ENCODE measurements at places on chromosomes 6 and 20.

DNA sequence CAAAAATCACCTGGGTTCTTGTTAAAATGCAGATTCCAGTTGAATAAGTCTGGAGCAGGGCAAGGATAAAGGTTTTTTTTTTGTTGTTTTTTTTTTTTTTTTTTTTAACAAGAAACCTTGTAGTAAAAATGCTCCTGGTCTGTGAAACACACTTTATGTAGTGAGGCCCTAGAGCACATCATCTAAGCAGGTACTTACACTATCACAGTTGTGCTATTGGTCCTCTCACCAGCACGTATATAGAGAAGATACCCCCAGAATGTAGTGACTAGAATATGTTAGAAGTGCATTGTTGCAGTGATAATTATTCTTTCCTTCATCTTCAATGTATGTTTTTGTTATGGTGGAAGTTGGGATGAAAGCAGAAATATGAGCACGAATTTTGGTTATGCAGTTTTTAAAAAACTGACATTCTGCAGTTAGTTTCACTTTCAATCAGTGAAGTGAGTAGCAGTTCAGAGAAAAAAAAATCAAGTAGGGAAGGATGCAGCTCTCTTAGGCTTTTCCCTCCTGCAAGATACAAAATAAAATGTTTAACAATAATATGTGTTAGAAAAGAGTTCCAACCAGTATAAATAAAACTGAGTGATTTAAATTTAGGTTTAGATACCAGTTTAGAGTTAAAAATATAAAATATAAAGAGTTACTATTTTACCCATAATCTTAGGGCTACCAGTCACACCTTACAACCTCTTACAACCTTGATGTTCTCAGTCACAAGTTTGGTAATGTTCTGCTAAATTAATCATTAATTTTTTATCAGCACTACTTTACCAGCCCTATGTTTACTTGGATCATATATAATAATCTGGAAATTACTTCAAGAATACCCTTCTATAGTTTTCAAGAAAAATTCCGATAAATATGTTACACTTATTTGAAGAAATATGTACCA, 9.2 kb upstream of the DEFB113 start:
- DNase-seq = no peak

- no peak for DNase-seq
Measured at GRCh38 chr6:49257549-49257948, 205.5 kb downstream of the MMUT start.

DNA sequence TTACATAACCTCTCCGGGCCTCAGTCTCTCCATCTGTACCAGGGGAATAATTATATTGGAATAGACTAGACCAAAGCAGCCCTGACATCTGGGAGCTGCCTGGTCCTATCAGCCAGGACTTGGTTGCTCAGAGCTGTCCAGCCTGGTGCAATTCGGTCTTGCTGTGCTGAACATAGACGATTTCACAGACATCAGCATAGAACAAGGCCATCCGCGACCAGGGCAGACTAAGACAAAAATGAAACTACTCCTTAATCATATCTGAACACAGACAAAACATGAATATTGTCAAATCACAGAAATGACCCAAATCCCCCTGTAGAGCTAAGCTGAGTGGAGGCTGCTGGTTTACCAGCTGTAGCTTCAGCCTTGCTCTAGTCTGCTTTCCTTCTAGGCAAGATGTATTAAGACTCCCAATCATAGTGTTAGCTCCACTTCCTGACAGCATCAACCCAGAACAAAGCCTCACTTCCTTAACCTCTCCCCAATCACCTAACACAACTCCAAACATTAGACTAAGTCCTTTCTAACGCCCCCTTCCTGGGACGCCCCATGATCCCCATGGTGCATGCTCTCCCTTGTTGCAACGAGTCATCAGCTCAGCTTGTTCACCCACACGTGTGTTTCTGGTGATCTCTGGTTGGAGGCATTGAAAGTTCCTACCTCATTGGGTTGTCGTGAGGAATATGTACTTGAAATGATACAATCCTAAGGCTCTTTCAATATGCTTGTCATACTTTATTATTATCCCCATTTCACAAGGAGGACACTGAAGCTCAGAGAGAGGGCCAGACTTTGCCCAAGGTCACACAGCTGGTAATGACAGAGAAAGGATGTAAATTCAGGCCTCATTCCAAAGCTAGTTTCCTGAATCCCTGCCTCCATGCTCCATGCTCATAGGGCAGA, 3.5 kb upstream of the MAPK13 start:
- DNase-seq = no peak

DNA sequence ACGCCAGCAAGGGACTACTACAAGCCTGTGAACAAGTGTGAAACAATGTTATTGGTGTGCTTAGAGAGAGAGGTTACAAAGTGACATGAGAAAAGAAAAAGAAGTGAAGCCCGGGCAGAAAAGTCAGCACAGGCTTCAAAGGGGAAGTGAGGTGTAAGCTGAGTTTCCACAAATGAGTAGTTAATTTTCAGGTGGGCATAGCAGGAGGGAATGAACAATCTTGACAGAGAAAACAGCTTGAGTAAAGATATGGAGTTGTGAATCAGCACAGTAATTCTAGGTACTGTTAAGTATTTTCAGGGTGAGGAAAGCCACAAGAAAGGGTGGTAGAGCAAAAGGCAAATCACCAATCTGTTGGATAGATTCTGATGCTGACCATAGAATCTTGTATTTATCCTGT, 4.3 kb downstream of the KCNQ5 start:
- no peak for DNase-seq

- DNase-seq = no peak
Measured at GRCh38 chr20:48673507-48673906, 154.3 kb downstream of the PREX1 start.

DNA sequence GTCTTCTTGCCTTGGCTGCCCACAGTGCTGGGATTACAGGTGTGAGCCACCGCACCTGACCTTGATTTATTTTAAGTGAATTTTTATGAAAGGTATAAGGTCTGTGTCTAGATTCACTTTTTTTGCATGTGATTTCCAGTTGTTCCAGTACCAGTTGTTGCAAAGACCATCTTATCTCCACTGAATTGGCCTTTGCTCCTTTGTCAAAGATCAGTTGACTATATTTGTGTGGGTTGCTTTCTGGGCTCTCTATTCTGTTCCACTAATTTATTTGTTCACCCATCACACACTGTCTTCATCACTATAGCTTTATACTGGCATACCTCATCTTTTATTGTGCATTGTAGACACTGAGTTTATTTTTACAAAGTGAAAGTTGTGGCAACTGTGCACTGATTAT, 56.3 kb downstream of the ANKS1A start:
- no peak for DNase-seq

GRCh38 chr6:15247500-15248450, 1.9 kb downstream of the JARID2 start:
- peak; percentile 62 for DNase-seq

GRCh38 chr6:72703093-72703492, 81.2 kb downstream of the KCNQ5 start:
- DNase-seq = no peak

DNA sequence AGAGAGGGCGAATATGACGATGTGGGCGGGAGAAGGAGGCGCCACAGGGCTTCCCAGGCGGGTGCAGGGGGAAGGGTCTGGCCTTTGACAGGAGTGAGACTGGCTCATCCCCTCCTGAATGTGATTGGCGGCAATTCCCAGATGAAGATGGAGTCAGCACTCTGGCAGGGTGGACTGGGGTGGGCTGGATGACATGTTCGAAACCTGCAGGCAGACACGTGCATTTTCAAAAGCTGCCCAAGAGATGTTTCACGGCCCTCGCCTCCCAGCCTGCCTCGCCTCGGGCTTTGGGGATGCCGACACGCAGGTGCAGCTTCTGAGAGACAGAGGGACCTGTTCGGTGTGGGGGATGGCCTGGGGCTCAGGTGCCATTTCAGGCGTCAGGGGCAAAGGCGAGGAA, 66.8 kb upstream of the AFDN start:
- no peak for DNase-seq

DNA sequence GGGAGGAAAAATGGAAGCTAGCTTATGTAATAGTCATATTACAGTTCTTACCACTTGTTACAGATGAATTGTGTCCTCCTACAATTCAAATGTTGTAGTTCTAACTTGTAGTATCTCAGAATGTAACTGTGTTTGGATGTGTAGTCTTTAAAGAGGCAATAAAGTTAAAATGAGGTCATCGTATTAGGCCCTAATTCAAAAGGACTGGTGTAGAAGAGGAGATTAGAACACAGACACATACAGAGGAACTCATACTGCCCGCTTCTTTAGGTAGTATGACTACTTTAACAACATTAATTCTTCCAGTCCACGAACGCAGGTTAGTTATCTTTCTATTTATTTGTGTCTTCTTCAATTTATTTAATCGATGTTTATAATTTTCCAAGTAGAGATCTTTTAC, 46.5 kb upstream of the TPD52L1 start:
- no peak for DNase-seq

DNA sequence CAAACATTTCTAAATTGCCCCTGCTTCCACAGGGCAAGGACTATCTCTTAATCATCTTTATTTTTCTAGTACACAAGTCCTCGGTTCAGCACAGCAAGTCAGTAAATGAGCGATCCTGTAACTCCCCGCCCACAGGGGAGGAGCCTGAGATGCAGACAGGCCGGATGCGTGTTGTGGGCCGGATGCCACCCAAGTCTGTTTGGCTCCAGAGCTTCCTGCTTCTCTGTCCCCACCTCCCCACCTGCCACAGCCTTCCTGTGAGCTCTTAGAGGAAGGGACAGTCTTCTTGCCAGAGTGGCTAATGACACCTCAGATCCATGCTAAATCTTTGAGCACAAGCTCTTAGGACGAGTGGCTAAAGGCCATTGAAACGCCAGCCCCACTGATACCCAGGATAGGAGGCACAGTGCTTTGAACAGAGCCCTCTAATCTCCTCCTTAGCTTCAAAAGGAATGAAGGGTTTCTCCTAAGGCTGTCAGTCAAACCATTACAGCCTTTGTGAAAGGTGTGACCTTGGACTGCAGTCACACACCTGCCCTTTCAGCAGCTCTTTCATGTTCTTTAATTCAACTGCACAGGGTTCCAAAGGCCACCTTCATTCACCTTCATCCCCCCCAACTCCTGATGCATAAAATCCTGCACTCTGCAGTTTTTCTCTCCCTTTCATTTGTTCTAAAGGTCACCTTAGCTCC, 264.3 kb downstream of the TFAP2C start:
- DNase-seq = no peak

GRCh38 chr6:157227202-157228166, 95.8 kb downstream of the TMEM242 start:
- no peak for DNase-seq

GRCh38 chr6:98977671-98978292, 30.0 kb upstream of the FBXL4 start:
- DNase-seq = no peak

DNA sequence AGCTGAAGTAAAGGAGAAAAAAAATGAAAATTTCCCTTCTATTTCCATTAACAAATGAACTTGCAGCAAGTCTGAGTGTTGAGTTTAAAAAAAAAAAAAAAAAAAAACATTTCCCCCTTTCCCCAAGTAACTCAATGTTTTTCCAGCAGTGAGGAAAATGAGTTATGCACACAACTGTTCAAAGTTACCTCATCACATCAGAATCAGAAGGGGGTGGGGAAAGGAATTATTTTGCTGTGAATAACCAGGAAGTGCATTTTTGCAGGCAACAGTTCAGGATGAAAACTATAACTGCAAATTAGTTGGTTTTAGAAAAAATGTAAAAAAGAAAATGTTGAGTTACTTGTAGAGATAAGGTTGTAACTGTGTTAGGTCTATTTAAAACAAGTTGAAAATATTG, 568.9 kb upstream of the CITED2 start:
- DNase-seq = no peak

DNA sequence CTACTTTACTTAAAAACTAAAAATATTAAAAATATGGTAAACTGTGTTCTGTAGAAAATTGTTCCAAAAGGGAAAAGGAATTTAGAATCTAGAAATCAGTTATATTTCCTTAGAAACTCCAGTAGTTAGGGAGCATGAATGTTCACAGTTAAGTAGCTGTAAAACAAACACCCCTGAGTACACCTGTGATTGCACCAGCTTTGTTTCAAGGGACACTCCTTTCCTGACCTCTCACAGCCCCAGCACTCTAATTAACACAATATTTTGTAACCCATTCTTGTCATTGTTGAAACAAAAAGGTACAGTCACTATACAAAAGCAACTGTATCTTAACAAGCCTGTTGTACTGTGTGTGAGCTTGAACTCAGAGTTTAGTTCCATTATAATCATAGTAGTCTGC, 72.3 kb downstream of the NCOA7 start:
- no peak for DNase-seq

GRCh38 chr20:31822421-31823330, 3.5 kb downstream of the MYLK2 start:
- peak; percentile 55 for DNase-seq

GRCh38 chr6:52534966-52535390, 41.9 kb downstream of the TRAM2 start:
- DNase-seq = no peak

DNA sequence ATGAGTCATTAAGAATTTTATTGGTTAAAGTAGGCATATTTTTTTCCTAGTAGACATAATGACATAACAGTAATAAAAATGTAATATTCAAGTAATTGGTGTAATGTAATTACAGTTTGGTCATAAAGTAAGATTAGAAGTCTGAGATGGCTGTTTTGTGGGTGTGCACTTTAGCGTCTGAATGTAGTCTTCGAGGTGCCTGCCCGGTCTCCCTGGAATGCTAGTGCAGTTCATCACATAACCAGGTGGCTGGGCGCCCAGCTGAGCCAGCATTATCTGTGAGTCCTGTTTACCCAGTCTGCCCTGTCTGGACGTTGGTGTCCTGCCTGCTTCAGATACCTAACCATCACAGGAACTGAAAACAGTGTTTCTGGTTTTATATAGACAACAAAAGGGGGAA, 419.1 kb downstream of the CDC5L start:
- no peak for DNase-seq
